CD4-positive, alpha-beta memory T cell (primary cell): ENCODE measurements at places on chromosomes 2 and 18.
A peak's percentile ranks its signal among the peaks of the same experiment; 100 is the strongest.

DNA sequence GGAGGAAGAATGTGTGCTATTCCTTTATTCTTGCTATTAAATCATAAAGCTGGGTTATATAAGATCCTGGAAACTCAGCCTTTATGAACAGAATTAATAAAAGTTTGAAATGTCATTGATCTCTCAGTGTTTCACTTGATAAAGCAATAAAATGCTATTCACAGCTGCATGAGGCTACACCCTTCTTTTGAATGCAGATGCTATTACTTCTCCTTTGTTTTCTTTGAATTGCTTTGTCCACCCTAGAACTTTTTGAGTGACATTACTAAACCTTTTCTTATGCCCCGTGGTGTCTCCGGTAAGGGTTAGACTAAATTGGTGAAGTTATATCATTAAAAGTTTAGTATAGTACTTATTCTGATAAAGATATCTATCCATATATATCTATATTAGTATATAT, 18.9 kb downstream of the SERPINB5 start:
- no peak for DNase-seq

- DNase-seq: no peak
Observed at GRCh38 chr2:10647886-10648605, 41.7 kb downstream of the NOL10 start.

- DNase-seq: no peak
Observed at GRCh38 chr2:99336804-99337112, 431 bp upstream of the EIF5B start.

- no peak for DNase-seq
Observed at GRCh38 chr2:180931841-180932240, 48.6 kb upstream of the UBE2E3 start.

GRCh38 chr2:176508984-176509740, 239.9 kb downstream of the MTX2 start:
- DNase-seq: no peak

DNA sequence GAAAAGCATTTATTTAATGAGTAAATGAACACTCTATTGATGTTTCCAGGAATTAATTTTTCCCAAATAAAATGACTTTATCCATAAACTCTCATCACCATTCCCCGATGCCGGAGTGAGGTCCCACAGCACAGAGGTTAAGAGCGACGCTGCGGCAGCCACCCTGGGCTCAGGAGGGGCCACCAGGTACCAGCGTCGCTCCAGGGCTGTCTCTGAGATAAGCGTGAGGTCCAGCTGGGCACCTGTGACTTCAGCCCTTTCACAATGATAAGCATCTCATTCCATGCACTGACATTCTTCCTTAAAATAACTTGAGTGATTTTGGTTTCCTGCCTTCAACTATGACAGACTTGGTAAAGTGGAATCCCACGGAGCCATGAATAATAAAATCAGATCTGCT, 182.1 kb downstream of the TWIST2 start:
- DNase-seq: no peak

DNA sequence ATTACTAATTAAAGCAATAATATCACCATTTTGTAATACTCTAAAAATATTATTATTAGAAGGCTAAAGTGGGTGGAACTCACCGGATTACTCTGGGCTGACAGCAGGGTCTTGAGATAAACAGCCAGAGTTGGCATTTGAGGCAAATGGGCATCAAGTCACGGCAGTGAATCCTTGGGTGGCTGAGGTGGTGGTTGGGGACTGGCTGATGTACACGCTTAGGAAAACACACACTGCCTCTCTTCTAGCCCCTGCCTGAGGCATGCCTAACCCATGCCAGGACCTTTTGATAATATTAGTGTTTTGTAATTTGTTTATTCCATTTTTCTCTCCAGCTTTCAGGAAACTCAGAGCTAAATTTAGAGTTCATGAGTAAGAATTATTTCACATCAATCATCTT, 76.8 kb downstream of the ACKR3 start:
- DNase-seq: no peak

DNA sequence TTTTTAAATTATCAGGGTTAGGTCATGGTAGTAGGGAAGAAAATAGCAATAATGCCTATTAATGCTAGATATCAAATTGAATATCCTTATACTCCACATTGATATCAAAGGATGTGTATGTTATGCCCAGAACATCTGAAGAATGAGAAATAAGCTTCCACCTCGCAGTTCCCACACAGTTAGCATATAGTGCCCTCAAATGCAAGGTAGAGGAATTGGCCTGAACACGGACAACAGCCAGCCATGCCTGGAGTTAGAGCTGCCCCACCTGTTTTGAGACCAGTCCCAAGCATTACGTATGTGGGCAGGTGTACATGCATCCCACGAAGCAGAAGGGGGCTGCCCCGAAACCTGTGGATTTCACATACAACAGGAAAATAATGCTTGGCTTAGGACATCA, 79.6 kb downstream of the SUMO1 start:
- no peak for DNase-seq

- DNase-seq: no peak
Observed at GRCh38 chr2:192775011-192775410, 580.3 kb upstream of the TMEFF2 start.

GRCh38 chr2:237298151-237299118, 115.5 kb downstream of the COL6A3 start:
- no peak for DNase-seq

DNA sequence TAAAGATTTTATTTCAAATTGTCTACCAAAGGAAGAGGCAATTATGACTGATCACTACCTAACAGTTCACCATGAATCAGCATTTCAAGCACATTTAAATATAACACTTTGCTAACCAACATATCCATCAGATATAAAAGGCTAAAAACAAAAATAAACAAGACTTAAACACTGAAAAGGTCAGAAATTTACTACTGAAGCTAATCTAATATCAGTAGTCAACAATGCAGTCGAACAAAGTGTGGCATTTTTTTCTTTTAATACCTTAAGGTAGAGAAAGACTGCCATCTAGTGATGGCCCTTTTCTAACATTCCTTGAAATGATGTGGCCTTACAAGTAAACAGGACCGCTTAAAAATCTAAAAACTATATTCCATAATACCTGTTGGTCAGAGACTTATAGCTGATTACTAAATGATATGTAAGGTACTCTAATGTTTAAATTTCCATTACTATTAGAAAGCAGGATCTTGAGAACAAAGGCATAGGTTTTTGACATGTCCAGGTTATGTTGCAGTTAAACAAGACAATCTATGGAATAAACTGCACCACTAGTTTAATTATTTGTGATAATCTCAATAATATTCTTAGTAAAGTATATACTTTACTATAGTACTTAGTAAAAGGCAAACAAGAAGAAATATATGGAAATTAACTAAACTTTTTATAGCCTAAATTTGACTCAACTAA, 80.0 kb downstream of the EXOC6B start:
- peak; percentile 17 for DNase-seq

- no peak for DNase-seq
Observed at GRCh38 chr2:28405537-28405936, 12.9 kb downstream of the FOSL2 start.

- no peak for DNase-seq
Observed at GRCh38 chr2:108980076-108980475, 8.9 kb downstream of the EDAR start.

- DNase-seq: no peak
Observed at GRCh38 chr2:241926541-241927311, 57.2 kb downstream of the RTP5 start.

DNA sequence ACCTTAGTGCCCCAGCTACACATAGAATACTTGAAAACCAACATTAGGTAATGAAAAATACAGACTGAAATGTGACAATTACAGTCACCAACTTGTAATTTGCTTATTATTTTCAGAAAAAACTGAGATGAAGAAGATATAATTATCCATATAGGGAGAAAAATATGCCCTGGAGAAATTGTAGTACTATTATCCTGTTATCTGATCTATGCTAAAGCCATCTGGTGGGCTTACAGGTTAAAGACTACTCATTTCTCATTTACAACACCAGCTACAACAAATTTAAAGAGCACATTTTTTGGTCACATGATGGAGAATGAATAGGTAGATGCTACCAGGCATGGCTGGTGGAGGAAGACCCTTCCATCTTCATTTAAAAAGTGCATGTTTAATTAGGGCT, 79.6 kb upstream of the NYAP2 start:
- DNase-seq: no peak

- no peak for DNase-seq
Observed at GRCh38 chr2:42830922-42831574, 38.7 kb upstream of the HAAO start.

DNA sequence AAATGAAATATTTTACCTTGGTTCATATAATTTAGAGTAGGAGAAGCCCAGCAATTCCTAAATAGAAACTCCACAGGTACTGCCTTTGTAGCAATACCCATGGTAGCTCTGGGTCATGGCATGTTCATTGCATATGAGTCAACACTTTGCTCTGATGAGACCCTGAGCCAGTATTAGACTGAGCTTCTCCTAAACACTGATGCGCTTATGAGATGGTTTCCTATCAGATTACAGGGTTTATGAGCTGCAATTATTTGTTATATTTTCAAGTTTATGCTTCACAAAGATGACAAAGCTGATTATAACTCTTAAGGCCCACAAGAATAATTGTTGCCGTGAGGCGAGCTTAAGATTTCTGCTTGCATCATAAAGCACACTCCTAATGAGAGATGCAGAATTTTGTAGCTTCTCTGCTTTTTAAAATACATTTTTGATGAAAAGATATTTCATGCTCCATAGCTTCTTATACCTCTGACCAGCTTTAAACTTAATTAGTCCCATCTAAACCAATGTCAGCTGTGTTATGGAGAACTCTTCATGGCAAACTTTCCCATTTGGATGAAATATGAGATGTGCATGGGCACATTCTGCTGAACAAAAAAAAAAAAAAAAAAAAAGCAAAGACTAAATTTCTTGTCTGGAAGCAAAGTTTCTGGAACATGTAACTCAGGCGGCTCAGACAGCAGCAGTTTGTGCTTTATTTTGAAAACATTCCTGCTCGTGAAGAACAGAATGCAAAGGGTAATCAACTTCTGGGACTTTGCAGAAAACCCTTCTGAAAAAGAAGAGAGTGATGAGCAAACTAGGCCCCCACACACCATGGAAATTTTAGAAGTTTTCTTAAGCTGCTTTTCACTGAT, 162.6 kb downstream of the KCNE4 start:
- no peak for DNase-seq

DNA sequence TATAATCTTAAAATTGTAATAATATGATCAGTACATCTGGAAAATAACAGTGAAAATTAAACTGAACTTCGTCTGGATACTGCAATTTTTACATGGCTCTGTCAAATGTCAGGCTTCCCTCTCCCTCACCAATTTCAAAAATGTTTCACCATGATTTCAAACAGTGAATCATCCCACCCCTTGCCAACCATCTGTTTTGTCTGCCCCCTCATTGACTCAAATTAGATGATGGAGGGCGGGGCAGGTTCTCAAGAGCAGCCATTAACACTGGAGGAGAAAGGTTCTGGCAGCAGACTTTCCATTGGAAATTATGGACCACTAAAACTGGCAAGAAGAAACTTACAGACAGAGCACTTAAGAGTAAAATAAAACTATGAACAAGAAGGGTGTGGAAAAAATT, 1195.7 kb upstream of the ZEB2 start:
- DNase-seq: no peak

DNA sequence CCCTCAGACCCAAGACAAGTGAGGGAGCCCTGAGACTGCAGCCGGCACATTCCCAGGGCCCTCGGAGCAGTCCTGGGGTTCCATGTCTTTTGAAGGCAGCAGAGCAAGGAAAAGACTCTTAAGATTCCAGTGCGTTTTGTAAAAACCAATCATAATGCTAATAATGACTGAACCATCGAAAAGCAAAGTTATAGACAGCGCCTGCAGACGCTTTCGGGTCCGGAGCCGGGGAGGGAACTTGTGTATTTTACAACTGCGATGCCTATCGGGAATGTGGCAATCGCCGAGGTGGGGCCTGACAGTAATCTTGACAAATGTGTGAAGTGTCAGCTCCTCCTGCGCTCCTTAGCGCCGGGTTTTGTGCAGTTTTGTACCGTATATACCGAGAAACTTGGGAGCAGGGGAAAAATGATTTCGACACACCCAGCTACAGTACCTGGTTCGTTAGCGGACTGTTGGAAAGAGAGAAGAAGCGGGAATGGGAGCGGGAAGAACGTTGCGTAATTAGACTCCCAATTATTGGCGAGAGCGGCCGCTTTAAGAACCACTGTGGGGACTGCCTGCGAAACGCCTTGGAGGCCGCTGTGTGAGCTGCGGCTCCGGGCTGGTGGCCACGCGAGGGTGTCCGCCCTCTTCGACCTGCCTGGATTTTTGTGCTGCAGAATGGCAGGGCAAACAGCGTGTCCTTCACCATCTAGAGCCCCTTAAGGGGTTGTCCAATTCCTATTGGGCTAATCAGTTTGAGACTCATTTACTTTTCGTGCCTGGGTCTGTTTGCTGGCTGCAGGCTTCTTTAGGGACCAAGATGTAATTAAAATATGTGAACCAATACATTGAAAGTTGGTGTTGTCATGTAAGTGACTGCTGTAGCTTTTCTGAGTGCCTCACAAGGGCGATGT, 2.4 kb downstream of the EPAS1 start:
- no peak for DNase-seq

GRCh38 chr18:2172881-2173280, 398.4 kb downstream of the METTL4 start:
- no peak for DNase-seq

DNA sequence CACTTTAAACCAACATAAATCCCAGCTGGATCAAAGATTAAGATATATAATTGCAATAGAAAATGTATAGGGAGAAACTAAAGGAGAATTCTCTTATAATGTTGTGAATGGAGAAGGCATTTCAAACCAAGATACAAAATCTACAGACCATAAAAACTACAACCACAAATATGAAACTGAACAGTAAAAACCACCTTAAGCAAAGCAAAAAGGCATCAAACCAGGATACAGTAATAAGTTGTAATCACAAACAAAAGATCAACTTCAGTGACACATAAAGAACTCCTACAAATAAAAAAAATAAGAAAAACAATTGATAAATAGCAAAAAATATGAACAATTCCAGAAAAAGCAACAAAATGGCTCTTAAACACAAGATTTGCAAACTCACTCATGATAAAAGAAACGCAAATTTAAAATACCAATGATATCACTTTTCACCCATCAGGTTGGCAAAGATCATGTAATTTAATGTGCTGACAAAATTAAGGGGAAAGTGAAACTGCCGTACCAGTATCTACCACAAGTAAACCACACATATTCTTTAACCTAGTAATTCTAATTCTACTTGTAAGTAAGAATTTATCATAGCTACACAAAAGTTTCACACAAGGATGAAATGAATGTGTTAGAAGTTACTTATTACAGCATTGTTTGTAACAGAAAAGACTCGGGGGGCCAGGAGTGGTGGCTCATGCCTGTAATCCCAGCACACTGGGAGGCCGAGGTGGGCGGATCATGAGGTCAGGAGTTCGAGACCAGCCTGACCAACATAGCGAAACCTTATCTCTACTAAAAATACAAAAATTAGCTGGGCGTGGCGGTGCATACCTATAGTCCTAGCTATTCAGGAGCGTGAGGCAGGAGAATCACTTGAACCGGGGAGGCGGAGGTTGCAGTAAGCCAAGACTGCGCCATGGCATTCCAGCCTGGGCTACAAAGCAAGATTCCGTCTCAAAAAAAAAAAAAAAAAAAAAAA, 101.9 kb downstream of the USP34 start:
- DNase-seq: peak; percentile 7

GRCh38 chr2:191676790-191677645, 918 bp upstream of the NABP1 start:
- DNase-seq: no peak
